T-cell (primary cell): ENCODE measurements at places on chromosomes 5 and 9.

DNA sequence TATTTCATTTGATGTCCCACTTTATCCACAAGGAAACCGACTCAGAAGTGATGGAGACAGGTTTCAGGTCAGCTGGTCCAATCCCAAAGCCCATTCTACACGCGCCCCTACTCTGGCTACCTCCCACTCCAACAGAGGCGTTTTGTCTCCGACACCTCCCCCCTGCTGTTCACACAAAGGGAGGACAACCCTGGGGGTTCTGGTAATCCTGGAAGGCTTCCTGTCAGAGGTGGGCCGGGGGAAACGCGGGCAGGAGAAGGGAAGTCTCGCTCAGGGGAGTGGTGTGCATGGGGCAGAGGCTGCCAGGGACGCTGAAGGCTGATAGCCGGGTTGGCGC is 39.7 kb upstream of the GABRP start:
- H3K4me3 ChIP-seq: no peak overlapping the region
- peaks cover 45% of the 10 kb centered on the region for H3K27me3 ChIP-seq
- no peak overlapping the region for H3K27ac ChIP-seq
- DNase-seq: no peak

- H3K4me3 ChIP-seq: no peak overlapping the region
- no peak overlapping the region for H3K27ac ChIP-seq
- DNase-seq: no peak
- H3K27me3 ChIP-seq: no peaks in the 10 kb centered on the region
- H3K4me1 ChIP-seq: no peaks in the 10 kb centered on the region
- H3K36me3 ChIP-seq: no peaks in the 10 kb centered on the region
These were observed 1626.7 kb upstream of the ACO1 start for GRCh38 chr9:30757723-30758122.

- H3K4me1 ChIP-seq: no peaks in the 10 kb centered on the region
- H3K4me3 ChIP-seq: no peak overlapping the region
- H3K27me3 ChIP-seq: no peaks in the 10 kb centered on the region
- DNase-seq: no peak
- peaks cover 3% of the 10 kb centered on the region for H3K36me3 ChIP-seq
- H3K27ac ChIP-seq: no peak overlapping the region
These were observed 268.6 kb downstream of the NR3C1 start for GRCh38 chr5:143134900-143135299.

GRCh38 chr5:107937204-107937603 is 266.5 kb upstream of the EFNA5 start:
- no peaks in the 10 kb centered on the region for H3K27me3 ChIP-seq
- no peaks in the 10 kb centered on the region for H3K36me3 ChIP-seq
- no peaks in the 10 kb centered on the region for H3K4me1 ChIP-seq
- H3K4me3 ChIP-seq: no peak overlapping the region

DNA sequence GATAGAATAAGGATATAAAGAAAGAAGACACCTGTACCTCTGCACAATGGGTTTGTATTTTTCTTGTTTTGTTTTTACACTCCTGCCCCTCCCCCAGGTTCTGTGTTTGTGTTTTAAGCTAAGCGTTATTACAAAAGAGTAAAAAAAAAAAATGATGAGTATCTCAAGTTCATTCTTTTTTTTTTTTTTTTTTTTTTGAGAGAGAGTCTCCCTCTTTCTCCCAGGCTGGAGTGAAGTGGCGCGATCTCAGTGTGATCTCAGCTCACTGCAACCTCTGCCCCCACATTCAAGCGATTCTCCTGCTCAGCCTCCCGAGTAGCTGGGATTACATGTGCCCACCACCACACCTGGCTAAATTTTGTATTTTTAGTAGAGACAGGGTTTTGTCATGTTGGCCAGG is 29.4 kb upstream of the RAI14 start:
- no peak overlapping the region for H3K4me3 ChIP-seq
- no peak overlapping the region for H3K27ac ChIP-seq
- no peak for DNase-seq
- H3K36me3 ChIP-seq: no peaks in the 10 kb centered on the region
- no peaks in the 10 kb centered on the region for H3K4me1 ChIP-seq

DNA sequence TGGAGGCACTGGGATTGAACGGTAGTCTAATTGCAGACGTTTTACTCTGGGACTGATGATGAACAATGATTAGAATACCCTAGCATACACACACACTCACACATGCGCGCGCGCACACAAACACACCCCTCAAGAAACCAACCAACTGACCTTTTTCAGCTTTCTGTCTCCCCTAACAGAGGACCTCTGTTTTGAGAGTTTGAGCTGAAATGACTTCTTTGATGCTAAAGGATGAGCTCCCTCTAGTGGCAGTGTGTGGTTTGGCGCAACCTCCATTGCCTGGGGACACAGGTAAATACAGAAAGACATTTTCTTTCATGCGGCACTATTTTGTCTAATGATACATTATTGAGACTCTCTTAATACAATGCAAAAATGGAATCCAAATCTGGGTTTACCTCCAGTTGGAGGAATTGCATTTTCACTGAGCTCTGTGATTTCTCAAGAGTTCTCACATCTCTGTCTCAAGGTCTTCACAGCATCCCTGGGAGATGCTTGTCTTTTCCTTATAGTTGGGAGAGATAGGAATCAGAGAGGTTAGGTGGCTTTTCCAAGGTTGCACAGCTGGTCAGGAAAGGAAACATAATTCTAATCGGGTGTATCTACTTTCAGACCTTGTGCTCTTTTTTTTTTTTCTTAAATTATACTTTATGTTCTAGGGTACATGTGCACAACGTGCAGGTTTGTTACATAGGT is 187.5 kb downstream of the TMEM38B start:
- no peaks in the 10 kb centered on the region for H3K36me3 ChIP-seq
- no peaks in the 10 kb centered on the region for H3K27me3 ChIP-seq
- H3K27ac ChIP-seq: no peak overlapping the region
- DNase-seq: peak; percentile 43
- H3K4me1 ChIP-seq: no peaks in the 10 kb centered on the region
- no peak overlapping the region for H3K4me3 ChIP-seq

DNA sequence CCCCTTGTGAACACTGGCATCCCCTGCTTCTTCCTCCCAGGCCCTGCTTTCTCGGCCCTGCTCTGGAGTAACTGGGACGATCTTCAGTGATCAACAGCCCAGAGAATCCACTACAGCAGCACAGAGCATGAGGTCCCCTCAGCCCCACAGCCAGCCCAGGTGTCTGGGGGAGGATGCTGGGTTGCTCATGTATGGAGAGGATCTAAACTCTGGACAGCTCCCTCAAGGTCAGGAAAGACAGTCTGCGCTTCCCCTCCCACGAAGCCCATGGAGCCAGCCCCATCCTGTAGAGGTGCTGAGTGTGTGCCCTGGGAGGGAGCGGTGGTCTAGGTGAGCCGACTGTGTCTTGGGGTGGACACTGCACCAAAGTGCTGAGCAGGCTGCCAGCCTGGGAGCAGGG is 190.2 kb downstream of the GABBR2 start:
- DNase-seq: no peak
- no peak overlapping the region for H3K4me3 ChIP-seq
- no peaks in the 10 kb centered on the region for H3K36me3 ChIP-seq

DNA sequence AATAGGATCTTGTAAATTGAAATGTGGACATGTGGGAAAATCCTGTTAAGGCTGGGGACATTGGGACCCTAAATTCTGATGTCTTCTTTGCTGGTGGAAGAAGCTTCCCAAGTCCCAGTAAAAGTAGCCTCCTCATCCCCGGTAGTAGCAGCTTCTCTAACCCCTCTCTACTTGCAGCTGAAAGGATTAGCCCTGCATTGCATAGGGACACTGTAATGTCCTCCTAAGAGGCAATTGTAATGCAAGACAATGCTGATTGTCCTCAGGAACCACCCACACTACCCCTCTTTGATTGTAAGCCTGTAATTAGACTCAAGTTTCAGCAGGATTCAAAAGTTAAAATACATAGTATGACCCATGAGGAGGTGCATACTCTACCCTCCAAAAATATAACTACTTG is 1938.4 kb upstream of the C9orf72 start:
- no peak overlapping the region for H3K27ac ChIP-seq
- DNase-seq: no peak
- no peaks in the 10 kb centered on the region for H3K36me3 ChIP-seq
- H3K4me3 ChIP-seq: no peak overlapping the region
- no peaks in the 10 kb centered on the region for H3K4me1 ChIP-seq
- no peaks in the 10 kb centered on the region for H3K27me3 ChIP-seq

DNA sequence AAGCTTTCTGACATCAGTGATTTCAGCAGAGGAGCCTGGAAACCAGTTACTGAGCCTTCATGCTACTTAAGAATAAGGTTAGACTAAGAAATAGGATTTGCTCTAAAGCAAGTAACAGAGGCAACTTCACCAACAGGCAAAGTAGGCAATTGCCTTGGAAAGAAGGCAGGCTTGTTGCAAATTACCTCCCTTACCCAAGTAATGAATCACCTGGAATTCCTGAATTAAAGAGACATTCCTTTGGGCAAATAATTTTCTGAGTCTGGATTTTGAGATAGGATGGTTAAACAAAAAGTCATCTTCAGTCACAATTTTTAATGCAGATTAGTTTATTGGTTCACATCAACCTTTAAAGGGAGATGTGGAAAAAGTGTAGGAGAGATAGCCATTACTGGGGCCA is 92.8 kb downstream of the ITGA1 start:
- H3K27me3 ChIP-seq: no peaks in the 10 kb centered on the region
- H3K4me1 ChIP-seq: no peaks in the 10 kb centered on the region
- H3K36me3 ChIP-seq: no peaks in the 10 kb centered on the region

GRCh38 chr5:10018201-10019069 is 231.3 kb downstream of the ATPSCKMT start:
- no peaks in the 10 kb centered on the region for H3K27me3 ChIP-seq
- no peaks in the 10 kb centered on the region for H3K36me3 ChIP-seq
- H3K4me1 ChIP-seq: no peaks in the 10 kb centered on the region
- no peak overlapping the region for H3K4me3 ChIP-seq
- DNase-seq: no peak

- H3K27ac ChIP-seq: no peak overlapping the region
- no peaks in the 10 kb centered on the region for H3K27me3 ChIP-seq
- H3K36me3 ChIP-seq: no peaks in the 10 kb centered on the region
- no peaks in the 10 kb centered on the region for H3K4me1 ChIP-seq
- no peak overlapping the region for H3K4me3 ChIP-seq
These were observed 109.3 kb downstream of the ATPSCKMT start for GRCh38 chr5:10140195-10140973.

DNA sequence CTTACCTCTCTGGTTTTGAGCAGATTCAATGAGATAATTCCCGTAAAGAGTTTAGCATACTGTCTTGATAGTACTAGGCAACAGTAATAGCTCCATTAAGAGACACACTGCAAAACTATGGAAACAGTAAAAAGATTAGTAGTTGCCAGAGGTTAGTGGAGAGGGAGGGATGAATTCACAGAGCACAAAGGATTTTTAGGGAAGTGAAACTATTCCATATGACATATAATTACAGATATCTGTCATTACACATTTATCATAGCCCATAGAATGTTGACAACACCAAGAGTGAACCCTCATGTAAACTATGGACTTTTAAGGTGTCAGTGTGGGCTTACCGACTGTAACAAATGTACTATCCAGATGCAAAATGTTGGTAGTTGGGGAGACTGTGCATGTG is 176.4 kb upstream of the PLCXD3 start:
- H3K27ac ChIP-seq: no peak overlapping the region
- no peaks in the 10 kb centered on the region for H3K4me1 ChIP-seq
- no peak for DNase-seq
- H3K27me3 ChIP-seq: no peaks in the 10 kb centered on the region
- no peaks in the 10 kb centered on the region for H3K36me3 ChIP-seq

DNA sequence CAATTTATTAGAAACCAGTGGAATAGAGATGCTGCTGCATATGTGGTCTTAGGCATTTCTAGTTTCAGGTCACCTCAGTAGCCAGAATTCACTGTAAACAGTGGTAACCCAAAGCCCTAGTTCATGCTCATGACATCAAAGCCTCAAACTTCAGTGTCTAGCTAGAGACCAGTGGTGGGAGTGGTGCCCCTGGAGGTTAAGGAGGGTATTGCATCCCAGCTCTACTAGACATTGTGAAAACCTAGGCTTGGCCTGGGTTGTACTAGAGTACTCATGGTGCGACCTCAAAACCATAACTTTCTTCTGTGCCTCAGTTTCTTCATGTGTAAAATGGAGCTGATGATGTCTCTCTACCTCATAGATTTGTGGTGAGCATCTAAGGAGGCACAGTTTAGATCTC is 18.8 kb downstream of the COL5A1 start:
- no peaks in the 10 kb centered on the region for H3K27me3 ChIP-seq
- no peak overlapping the region for H3K4me3 ChIP-seq
- no peak for DNase-seq

GRCh38 chr9:107546859-107547258 is 57.3 kb upstream of the KLF4 start:
- H3K36me3 ChIP-seq: no peaks in the 10 kb centered on the region
- no peaks in the 10 kb centered on the region for H3K4me1 ChIP-seq
- no peak overlapping the region for H3K4me3 ChIP-seq
- peaks cover 10% of the 10 kb centered on the region for H3K27me3 ChIP-seq
- H3K27ac ChIP-seq: no peak overlapping the region

DNA sequence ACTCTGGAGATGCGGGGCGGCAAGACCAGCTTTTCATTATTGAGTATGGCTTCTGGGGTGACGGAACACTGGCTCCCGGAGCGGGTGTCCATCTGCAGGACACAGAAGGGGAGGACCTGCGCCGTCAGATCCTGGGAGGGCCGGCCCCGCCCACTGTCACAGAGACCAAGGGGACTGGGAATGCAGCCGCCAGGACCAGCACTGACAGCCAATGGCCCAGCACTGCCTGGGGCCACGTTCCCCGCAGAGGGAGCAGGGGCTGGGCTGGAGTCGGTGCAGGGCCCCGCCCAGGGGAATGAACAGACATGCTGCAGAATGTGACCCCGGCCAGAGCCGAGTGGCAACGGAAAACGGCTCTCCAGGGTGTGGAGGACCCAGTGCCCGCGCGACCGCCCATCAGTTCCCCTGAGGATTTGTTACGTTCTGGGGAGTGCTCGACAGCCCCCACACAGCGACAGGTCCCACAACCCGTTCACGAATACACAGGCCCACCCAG is at the start of gene ZDHHC11:
ZDHHC11 (minus strand) TSS at position 476 of the 496 bp plus-strand sequence; CDS start at position 92, 384 bp downstream.
- H3K4me3 ChIP-seq: no peak within 1 kb of the TSS
- no peaks in the 10 kb centered on the region for H3K36me3 ChIP-seq
- no peaks in the 10 kb centered on the region for H3K4me1 ChIP-seq
- H3K27me3 ChIP-seq: no peaks in the 10 kb centered on the region

DNA sequence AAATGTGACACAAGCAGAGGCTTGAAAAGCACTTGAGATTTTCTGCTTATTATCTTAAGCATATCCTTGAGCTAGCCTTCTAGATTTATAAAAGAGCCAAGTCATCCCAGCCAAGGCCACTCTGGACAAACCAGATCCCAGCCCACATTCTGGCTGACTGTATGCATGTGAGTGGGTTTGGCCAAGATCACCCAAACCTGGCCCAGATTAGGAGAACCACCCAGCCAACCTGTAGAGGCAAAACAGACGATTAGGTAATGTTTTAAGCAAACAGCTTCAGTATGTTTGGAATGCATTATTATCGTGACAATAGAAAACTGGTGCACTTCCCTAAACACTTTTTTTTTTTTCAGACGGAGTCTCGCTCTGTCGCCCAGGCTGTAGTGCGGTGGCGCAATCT is 151.9 kb downstream of the SPATA31D1 start:
- no peaks in the 10 kb centered on the region for H3K4me1 ChIP-seq
- no peak for DNase-seq
- H3K27ac ChIP-seq: no peak overlapping the region
- no peaks in the 10 kb centered on the region for H3K36me3 ChIP-seq
- no peak overlapping the region for H3K4me3 ChIP-seq

GRCh38 chr9:89621676-89622075 is 16.9 kb downstream of the GADD45G start:
- DNase-seq: no peak
- no peak overlapping the region for H3K4me3 ChIP-seq
- H3K4me1 ChIP-seq: no peaks in the 10 kb centered on the region
- H3K27me3 ChIP-seq: peaks cover 27% of the 10 kb centered on the region
- no peak overlapping the region for H3K27ac ChIP-seq

- H3K27me3 ChIP-seq: no peaks in the 10 kb centered on the region
- H3K4me3 ChIP-seq: no peak overlapping the region
- no peaks in the 10 kb centered on the region for H3K36me3 ChIP-seq
- no peak for DNase-seq
- no peak overlapping the region for H3K27ac ChIP-seq
These were observed 28.2 kb downstream of the RGS7BP start for GRCh38 chr5:64534033-64534432.
